IPS-NIHi11 (cell line): ENCODE measurements at places on chromosomes 2 and 18.

DNA sequence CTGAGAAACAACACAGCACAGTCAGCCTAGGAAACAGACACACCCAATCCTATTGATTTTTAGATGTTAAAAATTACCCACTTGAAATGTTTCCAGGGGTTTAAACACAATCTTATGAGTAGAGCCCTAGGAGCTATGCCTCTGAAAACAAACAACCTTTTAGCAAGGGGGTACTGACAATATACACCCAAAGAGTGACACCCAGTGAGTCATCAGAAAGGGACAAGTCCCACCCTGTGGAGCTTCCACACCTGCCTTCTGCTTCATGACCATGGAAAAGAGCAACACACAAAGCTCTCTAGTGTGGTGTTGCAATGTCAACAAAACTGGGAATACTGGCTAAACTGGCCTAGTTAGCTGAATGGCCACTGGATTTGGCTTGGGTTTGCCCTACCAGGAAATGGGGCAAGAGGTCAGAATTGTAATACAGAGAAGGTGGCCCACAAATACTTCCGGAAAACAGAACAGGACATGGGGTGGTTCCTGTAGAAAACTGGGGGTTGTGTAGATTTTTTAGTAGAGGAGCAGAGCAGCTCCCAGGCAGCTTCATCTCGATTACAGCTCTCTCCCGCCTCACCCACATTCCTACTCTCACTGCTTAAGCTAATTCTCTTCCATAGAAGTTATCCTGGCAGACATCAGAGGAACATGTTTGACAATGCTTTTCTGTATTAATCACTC is 98.2 kb downstream of the GAREM1 start:
- peak; percentile 30 for DNase-seq

- no peak for DNase-seq
Measured at GRCh38 chr2:7665880-7666279, 748.7 kb downstream of the RNF144A start.

DNA sequence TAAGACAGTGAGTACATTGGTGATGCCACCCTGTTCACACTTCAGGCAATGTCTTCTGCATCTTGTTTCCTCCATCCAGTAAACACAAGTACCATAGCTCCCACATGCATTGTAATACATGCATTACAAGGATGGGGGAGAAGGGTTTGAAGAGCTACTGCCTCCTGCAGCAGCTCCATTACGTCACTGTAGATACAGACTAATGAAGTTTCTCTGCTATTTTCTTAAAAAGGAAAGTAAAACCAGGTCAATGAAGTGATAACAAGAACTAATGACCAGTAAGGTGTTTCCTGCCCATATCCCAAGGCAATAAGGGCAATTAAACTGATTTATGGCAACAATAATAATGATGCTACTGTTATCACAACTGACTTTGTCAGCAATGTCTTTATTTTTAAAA is 18.2 kb upstream of the BBS5 start:
- DNase-seq, result no peak

- DNase-seq, result no peak
Measured at GRCh38 chr2:53450923-53451322, 316.7 kb upstream of the CHAC2 start.

GRCh38 chr2:150286730-150287362 is 200.6 kb downstream of the RND3 start:
- DNase-seq, result peak; percentile 7

GRCh38 chr2:85788603-85789002 is 34.8 kb downstream of the ATOH8 start:
- DNase-seq, result no peak
